Effector memory CD8-positive, alpha-beta T cell (primary cell): ENCODE measurements at places on chromosomes 2 and 18.

GRCh38 chr2:207825045-207825954 is 55.6 kb upstream of the FZD5 start:
- no peak for DNase-seq

DNA sequence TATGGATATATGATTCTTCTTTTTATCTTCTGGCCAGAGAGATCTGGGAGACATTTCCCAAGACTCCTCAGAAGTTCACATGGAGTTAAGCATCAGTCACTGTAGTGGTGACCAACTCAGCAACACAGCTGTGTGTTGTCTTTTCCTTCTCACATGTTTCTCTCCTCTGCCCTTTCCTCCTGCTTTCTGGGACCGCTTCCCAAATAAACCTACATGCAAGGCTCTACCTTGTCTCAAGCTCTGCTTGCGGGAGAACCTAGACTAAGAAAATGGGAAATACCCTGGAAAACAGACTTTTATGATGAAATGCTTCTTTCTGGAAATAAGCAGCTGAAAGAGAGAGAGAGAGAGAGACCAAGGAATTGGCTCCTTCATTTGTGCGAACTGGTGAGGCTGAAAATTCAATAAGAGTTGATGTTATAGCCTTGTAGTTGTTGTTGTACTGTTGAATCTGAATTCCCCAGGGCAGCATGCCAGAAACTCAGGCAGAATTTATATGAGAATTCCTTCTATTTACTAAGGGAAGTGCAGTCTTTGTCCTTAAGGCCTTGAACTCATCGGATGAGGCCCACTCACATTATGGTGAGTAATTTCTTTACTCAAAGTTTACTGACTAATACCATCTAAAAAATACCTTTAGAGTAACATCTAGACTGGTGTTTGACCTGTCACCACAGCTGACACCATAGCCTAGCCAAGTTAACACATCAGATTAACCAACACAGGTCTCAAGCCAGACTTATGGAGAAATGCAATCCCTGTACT is 22.7 kb upstream of the DSC1 start:
- no peak for DNase-seq

DNA sequence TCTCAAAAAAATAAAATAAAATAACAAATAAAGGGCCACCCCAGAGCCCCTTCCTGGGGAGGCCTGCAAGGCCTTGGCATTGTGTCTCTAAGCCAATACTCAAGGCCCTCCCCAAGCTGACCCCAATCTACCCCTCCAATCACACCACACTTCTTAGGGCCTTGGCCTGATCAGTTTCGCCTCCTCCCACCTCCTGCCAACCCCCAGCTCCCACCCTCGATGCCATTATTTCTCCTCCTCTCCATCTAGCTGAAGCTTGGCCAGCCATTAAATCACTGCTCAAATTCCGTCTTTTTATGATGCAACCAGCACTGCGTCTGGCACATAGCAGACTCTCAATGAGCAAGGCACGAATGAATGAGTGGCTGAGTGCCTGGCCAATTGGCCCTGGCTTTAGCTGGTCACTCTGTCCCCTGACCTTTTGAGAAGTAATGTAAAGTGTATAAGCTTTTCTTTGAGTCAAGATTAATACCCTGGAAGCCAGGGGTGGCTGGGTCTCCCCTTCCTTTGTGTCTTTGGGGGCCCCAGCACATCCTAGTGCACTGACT is 55.9 kb downstream of the SMAD7 start:
- DNase-seq: no peak

DNA sequence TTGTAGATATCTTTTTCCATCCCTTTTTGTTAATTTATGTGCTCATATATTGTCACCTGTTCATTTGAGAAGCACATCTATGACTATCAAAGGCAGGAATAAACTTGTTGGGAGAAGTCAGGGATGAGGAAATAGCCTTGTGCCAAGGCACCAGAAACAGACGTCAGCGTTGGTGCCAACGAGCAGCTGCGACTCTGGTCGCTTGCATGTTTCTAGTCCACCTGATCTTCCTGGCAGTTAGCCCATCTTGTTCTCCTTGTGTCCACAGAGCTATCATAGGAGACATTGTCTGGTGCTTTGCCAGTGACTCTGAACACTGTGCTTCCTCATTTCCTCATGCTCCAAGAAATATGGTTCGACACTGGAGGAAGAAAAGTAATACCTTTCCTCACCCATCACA is 374.4 kb downstream of the PTPRM start:
- DNase-seq: no peak

GRCh38 chr2:143345887-143346787 is 216.9 kb downstream of the ARHGAP15 start:
- no peak for DNase-seq

DNA sequence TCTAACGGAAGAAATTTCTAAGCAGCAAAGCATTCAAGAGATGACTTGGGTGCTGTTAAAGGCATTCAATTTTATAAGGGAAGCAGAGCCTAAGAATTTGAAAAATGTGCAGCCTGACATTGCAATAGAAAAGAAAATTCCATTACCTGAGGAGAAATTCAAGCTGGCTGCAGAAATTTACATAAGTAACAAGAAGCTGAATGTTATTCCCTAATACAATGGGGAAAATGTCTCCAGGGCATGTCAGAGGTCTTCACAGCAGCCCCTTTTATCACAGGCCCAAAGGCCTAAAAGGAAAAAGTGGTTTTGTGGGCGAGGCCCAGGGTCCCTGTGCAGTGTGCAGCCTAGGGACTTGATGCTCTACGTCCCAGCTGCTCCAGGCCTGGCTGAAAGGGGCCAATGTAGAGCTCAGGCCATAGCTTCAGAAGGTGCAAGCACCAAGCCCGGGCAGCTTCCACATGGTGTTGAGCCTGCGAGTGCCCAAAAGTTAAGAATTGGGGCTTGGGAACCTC is 306.7 kb downstream of the RDH14 start:
- DNase-seq: no peak
